ENCODE measurements at places on chromosomes 11 and 22.

DNA sequence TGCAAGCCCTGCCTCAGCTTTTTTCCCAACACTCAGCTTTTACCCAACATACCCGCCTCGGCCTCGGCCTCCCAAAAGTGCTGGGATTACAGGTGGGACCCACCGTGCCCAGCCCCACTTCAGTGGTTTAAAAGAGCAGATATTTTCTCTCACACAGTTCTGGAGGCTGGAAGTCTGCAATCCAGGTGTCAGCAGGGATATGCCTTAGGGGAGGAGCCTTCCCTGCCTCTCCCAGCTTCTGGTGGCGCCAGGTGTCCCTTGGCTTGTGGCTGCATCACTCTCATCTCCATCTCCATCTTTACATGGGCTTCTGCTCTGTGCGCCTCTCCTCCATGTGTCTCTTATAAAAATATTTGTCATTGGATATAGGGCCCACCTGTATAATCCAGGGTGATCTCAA, 50.0 kb downstream of the MCHR1 start:
- no peak for DNase-seq

DNA sequence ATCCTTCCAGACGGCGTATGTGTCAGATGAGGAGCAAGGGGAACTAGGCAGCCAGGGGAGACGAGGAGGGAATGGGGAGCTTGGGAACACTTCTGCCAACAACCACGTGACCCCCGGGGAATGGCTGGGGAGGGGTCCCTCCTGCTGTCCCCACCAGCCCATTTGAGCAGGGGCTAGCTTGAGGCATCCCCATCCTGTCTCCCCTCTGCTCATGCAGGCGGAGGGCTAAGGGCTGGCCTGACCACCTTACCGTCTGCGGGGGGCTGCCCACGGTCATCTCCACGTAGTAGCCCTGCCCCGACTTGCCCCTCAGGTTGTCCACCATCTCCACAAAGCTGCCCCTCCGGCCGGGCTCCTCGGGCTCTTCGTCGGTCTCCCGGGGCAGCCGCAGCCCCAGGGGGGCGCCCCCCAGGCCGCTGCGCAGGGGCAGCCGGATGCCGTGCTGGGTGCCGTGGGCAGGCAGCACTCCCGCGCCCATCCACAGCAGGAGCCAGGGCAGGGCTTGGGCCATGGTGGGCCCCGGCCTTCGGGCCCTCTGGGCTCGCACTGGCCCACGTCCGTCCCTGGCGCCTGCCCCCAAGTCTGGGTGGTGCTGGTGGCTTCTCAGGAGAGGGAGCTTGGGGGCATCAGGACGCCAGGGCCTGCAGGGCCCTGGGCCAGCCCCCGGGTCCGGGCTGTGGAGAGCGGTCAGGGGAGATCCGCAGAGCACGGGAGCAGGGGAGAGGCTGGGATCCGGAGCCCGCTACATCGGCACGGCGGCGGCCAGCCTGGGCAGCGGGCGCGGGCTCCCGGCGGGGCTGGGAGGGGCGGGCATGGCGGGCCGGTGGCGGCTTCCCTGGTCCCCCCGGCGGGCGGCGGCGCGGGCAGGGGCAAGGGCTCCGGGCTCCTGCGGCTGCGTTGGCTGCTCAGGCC, 515 bp downstream of the BACE1 start:
- DNase-seq, result peak; percentile 34

- peak; percentile 26 for DNase-seq
These were observed 11.7 kb upstream of the GLYATL1 start for GRCh38 chr11:58927393-58928106.

GRCh38 chr11:42589286-42589685, 722.5 kb upstream of the API5 start:
- DNase-seq, result no peak

- no peak for DNase-seq
These were observed 46.1 kb downstream of the RASSF10 start for GRCh38 chr11:13055200-13055599.

- DNase-seq, result peak; percentile 15
These were observed 899 bp upstream of the RAB30 start for GRCh38 chr11:83072350-83073242.

- DNase-seq, result no peak
These were observed 5.1 kb downstream of the ZNF70 start for GRCh38 chr22:23745791-23746190.

DNA sequence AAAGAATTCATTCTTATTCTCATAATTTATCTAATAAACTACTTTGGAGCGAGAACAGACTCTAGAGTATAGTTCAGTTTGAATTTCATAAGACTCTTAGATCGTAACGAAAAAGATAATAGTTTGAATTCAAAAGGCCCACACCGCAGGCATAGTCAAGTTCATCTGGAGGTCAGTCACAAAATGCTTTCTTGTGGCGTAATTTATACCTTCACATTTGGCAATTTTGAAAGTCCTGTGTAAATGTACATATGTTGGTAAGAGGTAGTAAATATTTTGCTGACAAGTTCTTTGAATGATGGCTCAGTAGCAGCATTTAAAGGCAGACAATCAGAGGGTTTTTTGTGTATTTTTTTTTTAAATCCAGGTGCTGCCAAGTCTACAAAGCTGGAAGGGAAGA, 88.1 kb downstream of the TEAD1 start:
- DNase-seq, result no peak

DNA sequence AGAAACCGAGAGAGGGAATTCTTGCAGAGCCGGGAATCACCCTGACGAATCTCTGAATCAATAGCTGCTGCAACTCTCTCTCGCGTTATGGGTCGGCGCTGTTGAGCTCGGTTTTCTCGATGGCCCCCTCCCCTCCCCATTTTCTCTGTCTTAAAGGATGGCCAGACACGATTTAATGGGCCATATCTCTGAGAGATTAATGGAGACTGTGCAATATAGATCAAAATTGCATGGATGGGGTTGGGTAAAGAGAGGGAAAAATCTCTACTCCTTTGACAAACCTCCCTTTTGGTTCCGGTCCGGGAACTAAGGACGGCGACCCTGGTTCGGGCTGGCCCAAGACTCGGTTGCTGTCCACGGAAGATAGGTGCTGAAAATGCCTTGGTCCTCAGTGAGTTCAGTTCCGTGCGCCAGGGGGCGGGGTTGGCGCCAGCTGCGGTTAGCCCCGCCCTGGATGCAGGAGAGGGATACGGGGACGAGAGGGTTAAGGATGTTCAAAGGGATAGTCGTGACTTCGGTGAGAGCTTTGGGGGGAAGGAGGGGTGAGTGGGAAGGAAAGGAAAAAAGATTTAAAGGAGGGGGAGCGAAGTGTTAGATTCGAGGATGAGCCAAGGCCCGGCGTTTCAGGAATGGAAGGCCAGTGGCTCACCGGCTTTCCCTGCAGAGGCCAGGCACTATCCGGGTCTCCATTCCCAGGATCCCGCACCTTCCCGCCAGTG, 103.6 kb upstream of the HSD17B12 start:
- peak; percentile 58 for DNase-seq

- DNase-seq, result peak; percentile 39
These were observed 7.3 kb downstream of the CABP7 start for GRCh38 chr22:29727131-29727523.

DNA sequence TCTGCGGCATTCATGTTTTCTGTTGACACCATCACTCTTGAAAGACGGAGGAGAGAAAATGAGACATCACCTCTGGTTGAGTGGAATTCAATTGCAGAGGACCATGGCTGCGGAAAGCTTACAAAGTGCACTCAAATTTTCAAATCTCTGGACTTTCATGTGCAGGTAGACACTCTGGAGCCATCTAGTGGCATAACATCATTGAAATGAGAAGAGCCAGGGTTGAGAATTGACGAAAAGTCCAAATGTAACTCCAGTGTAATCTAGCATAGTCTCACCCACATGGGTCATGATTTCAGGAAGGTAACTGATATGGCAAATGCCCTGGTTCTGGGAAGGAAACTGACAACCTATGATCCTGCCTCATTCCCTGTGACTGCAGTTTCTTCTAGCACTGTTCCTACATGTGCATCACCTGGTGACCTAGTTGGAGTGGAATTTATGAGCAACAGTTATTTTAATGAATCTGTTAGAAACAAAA, 687.8 kb downstream of the KCNA4 start:
- peak; percentile 82 for DNase-seq

- peak; percentile 37 for DNase-seq
These were observed 8.8 kb downstream of the WNT7B start for GRCh38 chr22:45968003-45968650.

DNA sequence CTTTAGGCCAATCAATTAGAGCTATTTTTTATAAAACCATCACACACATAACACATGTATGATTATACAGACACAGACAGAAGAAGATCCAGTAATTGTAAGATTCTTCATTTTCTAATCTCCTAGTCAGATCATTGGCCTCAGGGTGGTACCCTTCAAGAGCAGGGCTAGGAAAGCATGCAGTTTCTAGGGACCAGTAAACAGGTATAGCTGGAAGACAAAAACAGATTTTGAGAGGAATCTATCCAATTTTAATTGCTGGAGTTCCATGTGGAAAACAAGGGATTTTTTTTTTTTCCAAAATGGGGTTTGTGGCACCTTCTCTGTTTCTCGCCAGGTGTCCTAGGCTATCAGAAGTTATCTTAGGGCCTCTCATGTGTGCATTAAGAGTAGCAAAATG, 29.6 kb downstream of the METTL15 start:
- DNase-seq, result no peak

DNA sequence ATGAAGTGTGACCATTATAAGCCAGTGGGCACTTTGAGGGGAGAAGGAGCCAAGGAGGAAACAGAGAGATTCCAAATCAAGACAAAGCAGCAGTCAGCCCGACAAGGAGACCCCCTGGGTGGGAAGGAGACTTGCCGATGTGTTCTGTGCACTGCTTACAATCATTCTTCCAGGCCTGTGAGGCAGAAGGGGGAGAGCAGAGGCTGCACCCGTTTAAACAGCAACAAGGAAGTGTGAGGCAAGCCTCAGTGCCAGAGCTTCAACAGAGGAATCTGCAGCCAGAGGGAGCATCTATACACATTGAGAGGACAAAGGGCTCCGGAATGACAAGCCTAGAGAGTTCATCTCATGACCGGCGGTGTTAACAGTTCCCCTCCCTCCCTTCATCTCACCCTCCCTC, 121.1 kb downstream of the NXPE2 start:
- DNase-seq, result no peak

DNA sequence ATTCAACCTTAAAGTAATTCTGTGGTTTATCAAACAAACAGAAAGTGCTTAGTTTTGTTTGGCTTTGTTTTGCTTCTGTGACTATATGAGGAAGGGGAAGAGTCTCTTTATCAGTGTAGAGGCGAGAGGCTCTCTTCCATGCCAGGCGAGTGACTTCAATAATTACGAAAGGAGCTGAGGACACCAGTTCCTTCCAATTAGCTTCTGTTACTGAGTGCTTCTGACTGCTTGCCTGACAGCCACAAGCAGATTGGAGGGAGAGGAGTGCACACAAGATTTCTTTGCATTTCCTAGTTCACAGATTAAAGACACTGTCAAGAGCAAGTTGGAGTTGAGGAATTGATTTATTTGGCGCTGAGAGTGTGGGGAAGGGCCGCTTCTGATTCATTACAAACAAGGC, 1484.5 kb upstream of the TENM4 start:
- no peak for DNase-seq

- peak; percentile 34 for DNase-seq
These were observed at the start of gene BIK for GRCh38 chr22:43110444-43110926. Gene BIK, plus strand, starts transcription at chr22:43110750. Its CDS starts 13,273 bp downstream, at chr22:43124023.

GRCh38 chr22:36585841-36586240, 56.9 kb upstream of the EIF3D start:
- peak; percentile 40 for DNase-seq

DNA sequence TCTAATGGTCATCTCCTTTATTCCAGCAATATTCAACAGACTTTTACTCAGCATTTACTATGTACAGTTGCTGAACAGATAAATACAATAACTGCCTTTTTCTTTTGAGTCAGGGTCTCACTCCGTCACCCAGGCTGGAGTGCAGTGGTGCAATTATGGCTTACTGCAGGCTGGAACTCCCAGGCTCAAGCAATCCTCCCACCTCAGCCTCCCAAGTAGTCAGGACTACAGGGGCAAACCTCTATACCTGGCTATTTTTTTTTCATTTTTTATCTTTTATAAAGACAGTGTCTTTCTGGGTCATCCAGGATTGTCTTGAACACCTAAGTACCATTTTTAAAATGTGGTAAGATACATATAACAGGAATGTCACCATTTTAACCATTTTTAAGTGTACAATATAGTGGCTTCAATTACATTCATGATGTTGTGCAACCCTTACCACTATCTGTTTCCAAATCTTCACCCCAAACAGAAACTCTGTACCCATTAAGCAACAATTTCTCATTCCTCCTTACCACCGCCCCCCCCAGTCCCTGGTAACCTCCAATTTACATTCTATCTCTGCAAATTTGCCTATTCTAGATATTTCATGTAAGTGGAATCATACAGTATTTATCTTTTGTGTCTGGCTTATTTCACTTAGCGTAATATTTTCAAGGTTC, 67.8 kb downstream of the MIAT start:
- no peak for DNase-seq

GRCh38 chr11:19173004-19173689, 28.6 kb downstream of the CSRP3 start:
- DNase-seq, result no peak

GRCh38 chr11:95562196-95562921, 227.2 kb downstream of the FAM76B start:
- DNase-seq, result no peak

- peak; percentile 27 for DNase-seq
These were observed 375.6 kb downstream of the LARGE1 start for GRCh38 chr22:33544707-33545106.

GRCh38 chr22:38314051-38314932, 2.9 kb downstream of the CSNK1E start:
- peak; percentile 60 for DNase-seq

DNA sequence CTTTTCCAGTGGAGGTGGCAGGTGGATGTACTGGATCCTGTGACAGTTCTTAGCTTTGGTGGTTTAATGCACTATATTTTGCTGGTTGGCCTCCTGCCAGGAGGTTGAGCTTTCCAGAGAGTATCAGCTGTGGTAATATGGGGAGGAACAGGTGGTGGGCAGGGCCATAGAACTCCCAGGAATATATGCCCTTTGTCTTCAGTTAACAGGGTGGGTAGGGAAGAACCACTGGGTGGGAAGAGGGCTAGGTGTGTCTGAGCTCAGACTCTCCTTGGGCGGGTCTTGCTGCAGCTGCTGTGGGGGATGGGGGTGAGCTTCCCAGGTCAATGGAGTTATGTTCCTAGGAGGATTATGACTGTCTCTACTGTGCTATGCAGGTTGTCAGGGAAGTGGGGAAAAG, 203.8 kb downstream of the DLG2 start:
- no peak for DNase-seq

GRCh38 chr11:46493791-46494190, 100.0 kb downstream of the AMBRA1 start:
- no peak for DNase-seq

DNA sequence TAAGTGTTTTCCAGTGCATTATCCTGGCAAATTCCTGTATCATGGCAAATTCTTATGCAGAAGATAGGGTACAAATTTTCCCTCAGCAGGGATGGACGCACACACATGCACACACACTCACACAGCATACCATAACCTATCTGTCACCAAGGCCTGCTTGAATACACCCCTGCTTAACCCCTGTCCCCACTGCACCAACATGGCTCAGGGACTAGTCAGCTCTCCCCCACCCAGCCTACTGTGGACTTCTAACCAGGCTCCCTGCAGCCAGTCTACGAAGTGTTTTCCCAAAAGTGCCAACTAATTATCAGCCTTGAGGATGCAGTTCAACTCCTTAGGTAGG, 63.1 kb downstream of the RAB30 start:
- peak; percentile 83 for DNase-seq

All from EH (cell line).